ENCODE measurements at places on chromosomes 12 and 14.

DNA sequence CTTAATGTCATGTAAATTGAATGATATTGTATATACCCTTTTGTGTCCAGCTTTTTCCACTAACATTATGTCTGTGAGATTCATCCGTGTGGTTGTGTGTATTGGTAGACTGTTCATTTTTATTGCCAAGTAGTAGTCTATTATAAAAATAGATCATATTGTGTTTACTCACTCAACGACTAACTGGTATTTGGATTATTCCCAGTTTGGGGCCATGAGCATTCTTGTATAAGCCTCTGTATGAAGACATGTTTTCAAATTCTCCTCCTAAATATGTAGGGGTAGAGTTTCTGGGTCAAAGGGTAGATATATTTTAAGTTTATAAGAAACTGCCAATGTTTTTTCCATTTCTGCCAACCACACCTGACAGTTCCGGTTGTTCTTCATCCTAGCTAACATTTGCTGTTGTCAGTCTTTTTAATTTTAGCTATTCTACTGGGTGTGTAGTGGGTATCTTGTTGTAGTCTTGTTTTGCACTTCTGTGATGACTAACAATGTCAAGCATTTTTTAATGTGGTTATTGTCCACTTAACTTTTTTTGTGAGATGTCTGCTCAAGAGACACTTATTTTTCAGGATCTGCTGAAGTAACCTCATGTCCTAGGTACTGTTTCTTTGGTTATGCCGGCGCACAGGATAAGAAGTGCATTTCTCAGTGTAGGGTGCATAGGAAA, 93.2 kb downstream of the DACT1 start:
- DNase-seq = no peak

DNA sequence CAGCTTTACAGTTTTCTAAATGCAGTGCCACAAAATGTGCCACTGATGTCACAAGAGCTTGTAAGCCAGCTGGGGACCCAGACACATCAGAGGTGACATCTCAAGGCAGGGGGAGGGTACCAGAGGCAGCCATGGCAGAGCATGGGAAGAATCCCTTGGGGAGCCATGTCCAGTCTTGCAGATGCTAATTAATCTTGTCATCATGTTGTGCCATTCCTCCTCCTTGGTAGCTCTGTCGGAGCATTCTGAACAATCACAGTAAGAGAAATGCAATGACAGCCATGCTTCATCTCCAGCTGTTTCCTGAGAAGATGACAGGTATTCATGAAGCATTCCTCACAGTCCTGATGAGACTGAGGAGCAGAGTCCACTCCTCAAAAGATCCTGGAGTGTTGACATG, 287.9 kb downstream of the RPAP3 start:
- no peak for DNase-seq

GRCh38 chr12:122872815-122873361, 23.0 kb downstream of the VPS37B start:
- no peak for DNase-seq

GRCh38 chr12:42326541-42327226, 717 bp downstream of the PPHLN1 start:
- no peak for DNase-seq

GRCh38 chr14:21026988-21027315, 2.1 kb upstream of the NDRG2 start:
- DNase-seq = no peak

DNA sequence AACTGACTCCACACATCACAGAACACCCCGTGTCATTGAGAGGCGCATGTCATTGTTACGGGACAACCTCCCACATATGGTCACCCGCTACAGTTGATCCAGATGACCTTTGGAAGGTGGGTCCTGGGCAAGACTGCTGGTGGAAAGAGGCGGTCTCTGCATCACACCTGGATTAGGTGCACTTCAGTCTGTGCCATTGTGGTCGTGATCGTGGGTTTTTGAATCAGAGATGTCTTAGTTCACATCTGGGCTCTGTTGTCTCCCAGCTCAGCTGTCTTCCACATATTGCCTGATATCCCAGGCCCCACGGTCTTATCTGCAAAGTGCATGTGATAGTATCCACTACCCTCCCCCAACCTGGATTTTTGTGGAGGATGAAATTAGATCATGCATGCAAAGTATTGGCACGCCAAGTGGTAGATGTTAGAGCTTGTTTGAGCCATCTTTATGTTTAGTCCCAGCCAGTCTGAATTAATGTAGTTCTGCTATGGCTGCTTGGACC, 208.7 kb upstream of the FOXN3 start:
- no peak for DNase-seq

DNA sequence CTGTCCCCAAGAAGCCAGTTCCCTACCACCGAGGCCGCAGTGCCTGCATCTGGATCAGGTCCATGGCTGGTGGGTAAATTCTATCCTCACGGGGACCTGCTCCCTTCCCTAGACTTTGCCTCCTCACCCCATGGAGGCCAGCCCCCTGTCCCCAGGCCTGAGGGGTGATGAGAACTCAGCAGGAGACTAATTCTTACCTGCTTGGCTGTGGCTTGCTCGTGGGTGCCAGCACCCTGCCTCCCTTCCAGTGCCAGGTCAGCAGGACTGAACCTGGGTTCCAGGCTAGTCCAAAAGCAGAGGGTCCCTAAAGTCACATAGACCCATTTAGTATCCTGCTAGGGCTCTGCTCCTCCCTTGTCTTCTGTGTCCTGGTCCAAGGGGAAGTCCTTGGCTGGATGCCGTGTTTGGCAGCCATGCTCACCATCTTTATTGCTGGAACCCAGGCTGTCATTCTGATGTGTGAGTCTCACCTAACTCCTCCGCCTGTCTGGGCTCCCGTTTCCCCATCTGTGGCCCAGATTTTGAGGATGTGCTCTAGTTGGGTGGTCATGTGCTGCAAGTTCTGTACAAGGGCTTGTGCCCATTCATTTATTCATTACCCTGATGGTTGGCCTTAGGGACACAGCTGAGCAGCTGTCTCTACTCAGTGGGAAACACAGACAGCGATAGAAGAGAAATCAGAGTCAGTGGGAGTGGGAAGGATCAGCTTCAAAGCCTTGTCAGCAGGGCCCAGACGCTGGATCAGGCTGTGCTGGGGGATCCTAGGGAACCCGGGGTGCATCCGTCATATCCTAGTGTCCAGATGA, 949 bp downstream of the PLBD2 start:
- no peak for DNase-seq

GRCh38 chr12:106672314-106673025, 89.7 kb downstream of the RFX4 start:
- DNase-seq = no peak

GRCh38 chr12:131082290-131083194, 128.8 kb downstream of the ADGRD1 start:
- no peak for DNase-seq

- DNase-seq = no peak
Measured at GRCh38 chr12:15546102-15546701, 223.9 kb downstream of the PTPRO start.

- no peak for DNase-seq
Measured at GRCh38 chr12:75938189-75938588, 93.4 kb downstream of the PHLDA1 start.

DNA sequence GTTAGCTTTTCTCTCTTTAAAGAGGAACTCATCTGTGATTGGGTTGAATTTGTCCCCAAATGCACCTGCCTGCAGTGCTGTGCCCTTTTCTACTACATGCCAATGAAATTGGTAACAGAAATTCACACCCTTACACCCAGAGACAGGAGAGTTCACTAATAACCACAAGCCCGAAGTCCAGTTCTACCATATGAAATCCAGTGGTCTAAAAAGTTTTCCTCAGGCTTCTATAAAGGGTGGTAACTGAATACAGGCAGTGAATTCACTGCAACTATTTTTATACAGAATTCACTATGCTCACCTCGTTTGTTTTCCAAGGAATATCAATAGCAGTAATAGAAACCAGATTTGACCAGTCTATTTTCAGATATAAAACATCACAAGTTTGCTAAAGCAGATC, 31.5 kb upstream of the SOS2 start:
- no peak for DNase-seq

DNA sequence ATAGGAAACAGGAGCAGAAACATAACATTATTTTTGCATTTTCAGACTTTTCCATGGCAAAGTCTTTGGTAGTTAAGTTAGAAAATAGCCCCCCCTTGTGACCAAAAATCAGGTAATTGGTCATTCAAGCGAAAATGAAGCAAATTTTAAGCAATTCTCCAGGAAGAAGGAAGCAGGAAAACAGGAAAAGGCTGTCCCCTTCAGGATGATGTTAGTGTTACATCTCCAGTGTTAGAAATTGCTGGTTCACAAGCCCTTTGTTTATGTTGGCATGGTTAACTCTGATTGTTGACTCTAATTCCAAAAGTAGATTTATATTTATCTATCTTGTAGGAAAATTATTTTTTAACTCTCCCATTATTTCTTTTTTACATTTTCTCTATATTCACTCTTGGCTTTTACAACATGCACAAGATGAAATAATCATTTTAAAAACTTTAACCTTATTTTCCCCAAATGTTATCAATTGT, 18.8 kb upstream of the GAS2L3 start:
- DNase-seq = peak; percentile 55

DNA sequence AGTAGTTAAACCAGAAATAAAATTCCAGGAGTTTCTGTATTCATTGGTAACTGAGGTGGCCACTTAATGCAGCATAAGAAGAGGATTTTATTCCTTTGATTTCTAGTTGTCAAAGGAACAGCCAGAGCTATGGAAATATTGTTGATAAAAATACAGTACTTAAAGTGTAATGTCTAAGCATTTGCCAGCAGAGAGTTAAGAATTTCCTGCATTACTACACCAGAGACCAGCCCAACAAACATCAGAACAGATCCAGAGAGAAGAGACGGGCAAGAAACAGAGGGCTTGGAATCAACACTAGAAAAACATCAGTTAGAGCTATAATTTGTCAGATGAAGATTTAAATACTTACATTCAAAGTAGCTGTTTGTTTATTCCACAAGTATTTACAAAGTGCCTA, 77.9 kb downstream of the ST8SIA1 start:
- no peak for DNase-seq

GRCh38 chr14:69879175-69880043, at the start of gene SMOC1:
Gene SMOC1, plus strand, starts transcription at chr14:69879416. Its CDS starts 263 bp downstream, at chr14:69879679.
- DNase-seq = peak; percentile 64

DNA sequence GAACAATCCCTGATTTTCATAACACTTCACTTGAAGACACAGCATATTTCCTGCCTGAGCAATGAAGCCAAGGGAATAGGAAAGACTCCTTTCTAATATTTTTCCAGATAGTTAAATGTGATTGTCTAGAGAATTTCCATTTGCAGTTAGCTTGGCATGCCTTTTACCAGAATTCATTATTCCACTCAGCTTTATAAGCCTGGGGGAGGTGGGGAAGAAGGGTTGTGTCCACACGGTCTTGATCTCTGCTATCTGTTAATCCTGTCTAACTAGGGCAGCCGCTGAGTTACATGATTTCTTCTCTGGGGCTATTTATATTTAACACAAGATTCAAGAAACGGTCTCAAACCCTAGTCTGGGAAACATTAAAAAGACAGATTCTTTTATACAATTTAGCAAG, 146.6 kb upstream of the FSCB start:
- DNase-seq = no peak

GRCh38 chr12:43758247-43758727, 303 bp downstream of the PUS7L start:
- DNase-seq = no peak

- no peak for DNase-seq
Measured at GRCh38 chr14:49975276-49975675, 82.4 kb downstream of the ARF6 start.

DNA sequence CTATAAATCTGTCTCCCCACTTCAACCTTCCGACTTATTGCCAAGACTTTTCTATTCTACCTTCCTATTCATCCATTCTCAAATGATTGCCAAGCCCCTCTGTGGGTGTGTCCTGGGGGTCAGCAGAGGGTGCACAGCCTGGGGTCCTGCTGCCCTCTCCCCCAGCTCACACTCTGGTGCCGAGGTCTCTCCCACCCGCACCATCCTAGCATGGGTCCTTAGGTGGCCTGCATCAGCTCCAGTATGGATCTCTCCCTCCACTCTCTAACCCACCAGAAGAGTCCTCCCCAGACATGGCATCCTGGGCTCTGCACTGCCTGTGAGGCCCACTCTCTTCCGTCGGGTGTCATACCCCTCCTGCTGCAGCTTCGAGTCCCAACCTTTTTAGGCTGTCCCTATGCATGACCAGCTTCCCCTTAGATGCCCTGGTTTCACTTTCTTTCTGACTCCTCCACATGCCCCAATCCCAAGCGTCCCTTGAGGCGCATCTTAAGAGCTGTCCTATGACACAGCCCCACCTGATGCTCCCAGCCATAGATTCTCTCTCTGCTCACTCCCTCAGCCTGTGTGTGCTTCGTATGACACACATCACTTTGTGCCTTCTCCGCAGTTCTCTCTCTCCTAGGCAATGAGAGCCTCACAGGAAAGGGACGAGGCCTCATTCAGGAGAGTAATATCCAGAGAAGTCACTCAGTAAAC, 43.9 kb downstream of the GIT2 start:
- DNase-seq = no peak

- DNase-seq = no peak
Measured at GRCh38 chr14:91330856-91331255, 86.4 kb upstream of the GPR68 start.

DNA sequence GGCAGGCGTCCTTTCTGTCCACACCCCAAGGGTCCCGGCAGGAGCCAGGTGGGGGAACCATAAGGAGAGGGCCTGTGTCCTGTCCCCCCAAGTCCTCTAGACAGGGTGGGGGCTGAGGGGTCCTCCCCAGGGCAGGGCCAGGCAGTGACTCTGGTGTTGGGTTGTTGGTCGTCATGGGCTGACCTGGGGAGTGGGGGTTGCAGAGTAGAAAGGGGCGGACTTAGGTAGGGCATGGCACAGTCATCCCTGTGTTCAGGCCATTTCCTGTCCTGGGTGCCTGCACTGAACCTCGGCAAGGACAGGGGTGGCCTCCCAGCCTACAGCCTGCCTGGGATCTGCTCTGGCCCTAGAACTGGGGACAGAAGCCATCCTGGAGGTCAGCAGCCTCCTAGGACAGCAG, 356.2 kb downstream of the TMEM121 start:
- no peak for DNase-seq

DNA sequence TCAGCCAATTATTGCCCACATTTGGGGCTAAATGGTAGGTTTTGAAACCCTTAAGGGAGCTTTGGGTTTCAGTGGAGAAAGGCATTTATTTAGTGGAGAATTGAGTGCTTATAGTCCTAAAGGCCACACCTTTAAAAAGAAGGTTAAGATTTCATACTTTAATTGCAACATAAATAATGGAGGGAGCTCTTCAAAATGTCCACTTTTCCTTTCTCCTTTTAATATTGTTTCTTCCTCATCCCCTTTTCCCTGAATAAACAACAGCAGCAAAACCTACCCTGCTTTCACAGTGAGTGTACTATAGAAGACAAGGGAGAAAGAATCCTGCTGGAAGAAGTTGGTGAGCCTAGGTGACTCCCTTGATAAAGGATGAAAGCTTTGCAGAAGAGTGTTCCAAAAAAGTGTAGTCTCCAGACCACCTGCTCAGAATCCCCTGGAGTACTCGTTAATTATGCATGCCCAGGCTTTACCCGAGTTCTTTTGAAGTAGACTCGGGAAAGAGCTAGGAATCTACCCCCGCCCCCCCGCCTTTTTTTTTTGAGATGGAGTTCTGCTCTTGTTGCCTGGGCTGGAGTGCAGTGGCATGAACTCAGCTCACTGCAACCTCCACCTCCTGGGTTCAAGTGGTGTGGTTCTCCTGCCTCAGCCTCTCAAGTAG, 11.5 kb upstream of the EID3 start:
- DNase-seq = no peak

All from NCI-H1092 (cell line).